Stimulated activated naive CD4-positive, alpha-beta T cell (primary cell): ENCODE measurements at places on chromosomes 1 and 21.
A peak's percentile ranks its signal among the peaks of the same experiment; 100 is the strongest.

DNA sequence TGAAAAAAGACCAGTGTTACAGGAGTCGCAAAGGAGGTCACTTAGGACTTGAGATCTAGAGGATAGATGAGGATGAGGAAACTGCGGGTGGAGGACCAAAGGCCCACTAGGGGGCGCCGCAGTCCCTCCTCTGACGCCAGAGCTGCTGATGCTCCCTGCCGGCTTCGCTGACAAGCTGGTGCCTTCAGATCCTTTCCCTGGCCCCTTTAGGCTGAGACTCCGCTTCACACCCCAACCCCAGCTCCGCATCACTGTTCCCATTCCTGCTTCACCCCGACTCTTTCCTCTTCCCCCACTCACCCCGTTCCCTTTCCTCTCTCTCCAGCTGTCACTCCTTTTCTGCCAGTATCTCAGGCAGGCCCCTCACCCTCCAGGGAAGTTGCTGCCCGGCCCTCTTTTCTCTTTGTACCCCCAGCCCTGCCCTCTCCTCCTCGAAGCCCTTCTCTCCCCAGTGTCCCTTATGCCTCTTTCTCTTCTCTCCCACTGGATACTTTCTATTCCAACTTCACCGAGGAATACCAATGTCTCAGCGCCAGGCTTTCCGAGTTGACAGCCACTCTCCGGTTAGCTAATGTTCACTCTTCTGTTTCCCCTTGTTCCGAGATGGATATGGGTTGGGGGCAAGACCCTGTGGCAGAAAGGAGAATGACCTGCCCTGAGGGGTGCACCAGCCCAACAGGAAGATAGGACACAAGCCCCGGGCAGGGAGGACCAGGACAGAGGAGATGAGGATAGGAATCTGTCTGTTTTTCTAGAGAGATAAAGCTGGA is 4.5 kb downstream of the KCNJ9 start:
- DNase-seq = peak; percentile 67

GRCh38 chr1:24111996-24112779 is at the start of gene MYOM3:
TSS of gene MYOM3 (minus strand) at chr1:24112135. CDS start at chr1:24108636, 3,499 bp downstream.
- peak; percentile 6 for DNase-seq

GRCh38 chr1:26109229-26110164 is 2.1 kb upstream of the PDIK1L start:
- no peak for DNase-seq

DNA sequence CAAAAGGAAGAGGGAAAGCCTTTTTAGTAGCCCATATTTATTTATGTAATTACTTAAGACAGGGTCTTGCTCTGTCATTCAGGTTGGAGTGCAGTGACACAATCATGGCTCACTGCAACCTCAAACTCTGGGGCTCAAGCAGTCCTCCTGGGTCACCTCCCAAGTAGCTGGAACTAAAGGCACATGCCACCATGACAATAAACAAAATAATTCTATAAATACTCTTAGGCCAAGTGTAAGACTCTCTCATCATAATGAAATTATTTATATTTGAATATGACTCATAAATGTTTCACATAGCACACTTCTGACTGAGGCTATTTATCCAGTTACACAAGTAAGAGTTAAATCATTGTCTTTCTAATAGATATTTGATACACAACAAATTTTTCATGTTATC is 314.7 kb downstream of the AMY1C start:
- DNase-seq = no peak

- no peak for DNase-seq
Measured at GRCh38 chr1:115654125-115654524, 12.4 kb downstream of the VANGL1 start.

- DNase-seq = no peak
Measured at GRCh38 chr1:101002551-101002950, 23.0 kb downstream of the DPH5 start.

DNA sequence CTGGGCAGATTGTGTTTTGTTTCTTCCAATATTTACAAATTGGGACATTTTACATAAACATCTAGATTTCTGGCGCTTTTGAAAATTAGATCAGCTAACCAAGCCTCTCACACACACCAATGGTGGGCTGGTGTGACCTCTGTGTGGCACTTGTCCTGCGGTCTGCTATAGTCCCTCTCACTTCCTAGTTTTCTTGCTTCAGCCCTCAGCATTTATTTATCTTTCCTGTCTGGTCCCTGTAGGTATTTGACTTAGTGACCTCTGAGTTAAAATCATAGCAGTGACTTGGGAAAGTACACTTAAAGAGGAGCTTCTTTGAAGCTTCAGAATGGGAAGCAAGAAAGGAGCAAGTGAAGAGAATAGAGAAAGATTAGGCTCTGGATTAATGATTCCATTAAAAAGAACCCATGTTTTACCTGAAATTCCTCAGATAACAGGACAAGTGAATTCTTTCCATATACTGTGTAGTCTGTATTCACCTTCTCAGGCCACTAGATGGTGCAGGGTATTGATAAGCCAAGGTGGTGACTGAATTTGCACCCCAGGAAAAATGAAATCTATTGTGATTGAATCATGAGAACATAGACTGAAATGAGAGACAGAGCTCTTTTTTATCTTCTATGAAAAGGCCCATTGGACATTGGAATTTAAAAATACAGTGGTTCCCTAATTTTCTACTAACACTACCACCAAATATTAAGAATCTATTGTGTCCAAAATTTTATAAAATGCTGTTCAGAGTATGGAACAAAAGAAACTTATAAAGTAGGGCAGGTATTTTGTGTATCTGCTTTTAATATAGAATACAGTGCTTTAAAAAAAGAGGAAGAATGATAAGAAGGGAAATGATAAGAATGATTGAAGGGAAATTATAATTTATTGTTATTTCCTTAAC is 7.1 kb upstream of the DIPK1A start:
- DNase-seq = peak; percentile 51

DNA sequence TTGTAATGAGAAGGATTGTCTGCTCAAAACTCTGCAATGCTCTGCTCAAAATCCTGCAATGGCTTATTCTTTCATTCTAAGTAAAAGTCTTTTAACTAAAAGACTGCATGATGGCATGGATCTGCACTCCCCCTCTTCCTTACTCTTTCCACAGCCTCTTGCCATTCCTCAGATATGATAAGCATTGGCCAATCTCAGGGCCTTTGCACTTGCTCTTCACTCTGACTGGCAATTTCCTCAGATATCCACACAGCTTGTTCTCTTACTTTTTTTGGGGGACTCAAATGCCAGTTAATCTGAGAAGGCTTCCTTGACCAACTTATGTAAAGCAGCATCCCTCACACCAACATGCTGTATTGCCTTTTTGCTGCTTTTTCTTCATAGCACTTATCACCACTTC is 2.8 kb upstream of the ZMPSTE24 start:
- DNase-seq = no peak

DNA sequence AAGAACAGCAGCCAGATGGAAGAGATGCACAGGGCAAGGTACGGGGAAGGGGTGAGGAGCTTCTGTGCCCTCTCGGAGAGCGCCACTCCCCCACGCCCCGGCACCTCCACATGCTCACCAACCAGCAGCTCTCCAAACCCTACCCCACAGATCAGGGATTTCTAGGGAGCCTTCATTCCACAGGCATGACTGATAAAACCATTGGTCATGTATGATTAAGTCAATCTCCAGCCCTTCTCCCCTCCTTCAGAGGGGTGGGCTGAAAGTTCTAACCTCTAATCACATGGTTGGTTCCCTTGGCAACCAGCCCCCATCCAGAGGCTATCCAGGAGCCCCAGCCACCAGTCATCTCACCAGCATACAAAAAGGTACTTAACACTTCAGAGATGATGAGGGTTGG is 144.7 kb downstream of the TGFBR3 start:
- DNase-seq = no peak

DNA sequence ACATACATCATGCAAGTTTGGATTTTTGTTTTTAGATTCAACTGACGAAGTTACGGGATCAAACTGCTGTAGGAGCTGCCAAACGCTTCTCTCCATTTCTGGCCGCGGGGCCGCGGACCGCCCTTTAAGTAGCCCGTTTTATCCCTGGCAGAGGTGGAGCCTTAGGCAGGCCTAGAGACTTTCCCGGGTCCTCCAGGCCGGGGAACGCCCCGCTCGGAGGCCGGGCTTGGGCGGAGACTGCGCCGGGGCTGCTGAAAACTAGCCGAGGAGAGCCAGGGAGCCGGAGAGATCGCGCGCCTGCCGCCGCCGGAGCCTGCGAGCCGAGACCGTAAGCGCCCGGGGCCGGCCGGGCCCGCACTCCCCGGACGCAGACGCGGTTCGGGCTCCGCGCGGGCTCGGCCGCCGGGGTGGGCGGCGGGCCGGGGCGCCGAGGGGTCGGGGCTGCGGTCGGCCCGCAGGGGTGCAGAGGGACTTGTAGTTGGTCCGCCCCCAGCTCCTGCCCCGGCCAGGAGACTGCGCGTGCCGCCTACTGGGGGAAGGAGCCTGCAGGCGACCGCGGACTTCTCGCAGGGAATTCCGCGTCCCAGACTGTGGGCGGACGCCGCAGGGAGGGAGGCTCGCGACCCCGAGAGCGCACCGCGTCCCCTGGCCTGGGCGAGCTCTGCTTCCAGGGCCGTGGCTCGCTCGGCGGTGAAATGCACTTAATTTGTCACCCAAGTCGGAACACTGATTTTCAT is at the start of gene EPHX1:
EPHX1 (plus strand) TSS at position 283 of the 737 bp plus-strand sequence. CDS start 18,606 bp downstream, outside the sequence.
- DNase-seq = peak; percentile 17

GRCh38 chr21:46119637-46120271 is 21.8 kb downstream of the COL6A2 start:
- no peak for DNase-seq

GRCh38 chr1:181152892-181153633 is 64.6 kb downstream of the IER5 start:
- DNase-seq = no peak

DNA sequence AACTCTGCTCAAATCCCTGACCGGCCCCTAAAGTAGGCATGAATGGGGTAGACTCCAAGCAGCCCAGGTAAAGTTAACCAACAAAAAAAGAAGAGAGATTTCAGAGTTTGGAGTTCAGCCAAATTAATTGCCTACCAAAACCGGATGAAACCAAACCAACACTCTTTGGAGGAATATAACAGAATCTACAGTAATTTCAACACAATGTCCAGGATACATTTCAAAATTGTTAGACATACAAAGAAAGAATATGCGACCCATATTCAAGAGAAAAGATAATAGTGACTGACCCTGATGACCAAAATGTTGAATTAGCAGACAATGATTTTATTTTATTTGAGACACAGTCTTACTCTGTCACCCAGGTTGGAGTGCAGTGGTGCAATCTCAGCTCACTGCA is 12.6 kb downstream of the IL22RA1 start:
- DNase-seq = no peak

DNA sequence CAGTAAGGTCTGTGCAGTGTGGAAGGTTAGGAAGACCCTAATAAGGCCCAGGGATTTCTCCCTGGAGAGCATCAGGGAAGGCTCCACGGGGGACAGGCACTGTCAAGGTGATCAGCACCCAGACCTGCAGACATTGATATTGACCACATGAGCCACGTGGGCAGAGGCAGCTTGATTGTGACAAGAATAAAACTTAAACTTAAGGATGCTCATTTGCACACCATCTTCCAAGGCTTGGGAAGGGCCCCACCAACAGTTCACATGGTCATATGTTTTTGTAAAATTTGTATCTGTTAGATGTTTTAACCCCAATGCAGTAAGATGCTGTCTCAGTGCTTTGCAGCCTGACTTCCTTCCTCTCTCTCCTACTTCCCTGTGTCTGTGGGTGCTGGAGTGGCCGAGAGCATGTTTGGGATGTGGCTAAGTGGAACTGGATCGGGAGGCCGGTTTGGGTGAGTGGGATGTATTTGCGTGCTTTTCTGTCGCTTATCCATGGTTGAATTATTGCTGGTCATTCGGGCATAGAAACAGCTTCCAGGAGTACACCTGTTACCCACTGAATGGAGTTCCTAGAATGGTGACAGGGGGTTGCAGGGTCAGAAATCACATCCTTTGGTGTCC is 49.8 kb upstream of the OLIG2 start:
- no peak for DNase-seq

DNA sequence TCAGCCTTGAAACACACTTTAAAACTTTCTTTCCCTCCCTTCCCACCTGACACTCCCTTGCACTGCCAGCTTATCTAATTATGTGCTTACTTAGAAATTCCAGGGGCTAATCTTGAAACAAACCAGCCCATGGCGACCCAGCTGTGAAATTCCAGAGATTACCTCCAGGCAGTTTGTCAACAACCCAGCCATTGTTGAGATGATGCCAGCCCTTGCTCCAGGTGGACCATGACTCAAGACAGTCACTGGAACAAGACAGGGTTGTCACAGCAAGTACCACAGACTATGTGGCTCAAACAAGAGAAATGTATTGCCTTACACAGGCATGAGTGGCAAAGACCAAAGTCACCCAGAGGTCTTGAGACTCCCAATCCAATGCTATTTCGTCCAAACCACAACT is 7.9 kb downstream of the FYB2 start:
- no peak for DNase-seq

GRCh38 chr1:180168786-180169639 is 14.3 kb downstream of the QSOX1 start:
- peak; percentile 27 for DNase-seq

GRCh38 chr1:6546326-6546725 is 8.0 kb downstream of the NOL9 start:
- no peak for DNase-seq

DNA sequence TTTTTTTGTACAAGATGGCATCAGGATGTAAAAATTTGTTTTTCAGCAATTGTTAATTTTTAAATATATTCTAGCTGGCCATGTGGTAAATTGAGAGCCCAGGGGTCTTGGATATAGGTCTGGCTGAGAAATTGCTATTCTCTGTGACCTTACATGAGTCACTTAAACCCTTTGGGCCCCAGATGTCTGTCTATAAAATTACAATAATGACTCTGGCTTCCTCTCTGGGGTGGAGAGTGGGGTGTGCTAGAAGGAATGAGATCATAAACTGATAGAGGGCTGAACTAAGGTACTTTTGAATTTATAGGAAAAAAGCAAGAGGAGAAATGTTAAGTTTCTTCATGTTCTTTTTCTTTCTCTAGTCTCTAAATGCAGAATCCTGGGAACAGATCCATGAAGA is 12.4 kb upstream of the TCHH start:
- no peak for DNase-seq
